ENCODE measurements at places on chromosomes 3 and 15.

DNA sequence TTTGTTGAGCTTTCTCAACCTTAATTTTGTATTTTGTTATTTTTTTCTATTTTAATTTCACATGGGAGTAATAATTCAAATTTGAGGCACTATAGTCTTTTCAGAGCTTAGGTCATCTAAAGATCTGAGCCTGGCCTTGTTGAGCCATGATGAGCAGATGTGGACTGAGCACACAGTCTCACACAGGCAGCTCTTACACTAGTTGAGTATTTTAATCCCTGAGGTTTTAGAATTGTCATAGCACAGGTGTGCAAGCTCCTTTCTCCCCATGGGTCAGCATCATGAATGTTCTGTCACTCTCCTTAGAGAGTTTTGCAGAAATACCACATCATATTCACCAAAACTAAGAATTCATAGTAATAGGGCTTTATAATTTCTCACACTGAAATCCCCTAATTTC is 4.9 kb downstream of the ZBTB38 start:
- no peak for DNase-seq

DNA sequence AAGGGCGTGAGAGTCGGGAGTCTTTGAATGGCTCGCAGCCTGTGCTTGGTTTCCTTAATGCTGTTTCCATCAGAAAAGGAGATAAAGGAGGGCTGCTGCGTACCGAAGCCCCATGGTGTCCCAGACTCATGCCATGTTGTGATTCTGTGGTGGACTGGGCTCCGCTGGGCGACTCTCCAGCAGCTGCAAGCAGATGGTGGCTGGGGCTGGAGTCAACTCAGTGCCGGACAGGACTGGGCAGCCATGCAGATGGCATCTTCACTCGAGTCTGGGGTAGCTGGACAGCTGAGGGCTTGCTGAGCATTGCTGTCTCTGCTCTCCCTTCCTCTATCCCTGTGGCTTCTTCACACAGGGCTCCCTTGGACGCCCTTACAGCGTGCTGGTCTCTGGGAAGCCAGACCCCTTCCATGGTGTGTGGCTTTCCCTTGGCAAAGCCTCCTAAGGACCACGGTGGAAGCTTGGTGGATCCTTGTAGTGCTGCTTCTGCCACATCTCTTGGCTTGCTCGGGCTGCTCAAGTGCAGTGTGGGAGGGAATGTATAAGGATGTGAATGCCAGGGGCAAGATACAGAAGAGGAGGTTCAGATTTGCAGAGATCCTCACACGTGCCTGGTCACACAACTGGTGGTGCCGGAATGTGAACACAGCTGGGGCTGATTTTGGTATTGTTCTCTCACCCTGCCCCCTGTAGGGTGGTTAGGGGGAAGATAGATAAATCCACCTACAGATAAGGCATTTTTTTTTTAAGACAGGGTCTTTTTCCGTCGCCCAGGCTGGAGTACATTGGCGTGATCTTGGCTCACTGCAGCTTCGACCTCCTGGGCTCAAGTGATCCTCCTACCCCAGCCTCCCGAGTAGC is 9.0 kb downstream of the NIPA1 start:
- DNase-seq, result no peak

DNA sequence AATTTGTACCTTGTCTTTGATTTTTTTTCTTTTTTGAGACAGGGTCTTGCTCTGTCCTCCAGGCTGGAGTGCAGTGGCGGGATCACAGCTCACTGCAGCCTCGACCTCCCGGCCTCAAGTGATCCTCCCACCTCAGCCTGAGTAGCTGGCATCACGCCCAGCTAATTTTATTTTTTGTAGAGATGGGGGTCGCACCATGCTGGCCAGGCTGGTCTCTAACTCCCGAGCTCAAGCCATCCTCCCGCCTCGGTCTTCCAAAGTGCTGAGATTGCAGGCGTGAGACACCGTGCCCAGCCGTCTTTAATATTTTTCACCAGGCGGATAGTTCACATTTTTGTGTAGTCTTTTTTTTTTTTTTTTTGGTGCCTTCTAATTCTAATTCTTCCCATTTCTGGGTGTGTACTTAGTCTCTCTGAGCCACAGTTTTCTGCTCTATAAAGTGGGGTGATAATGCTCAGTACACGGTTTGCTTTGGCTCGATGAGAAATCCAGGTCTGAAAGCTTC is 528 bp upstream of the TATDN2 start:
- no peak for DNase-seq

GRCh38 chr15:33068511-33068990 is 126.0 kb downstream of the FMN1 start:
- DNase-seq, result no peak

GRCh38 chr15:98560338-98560737 is 88.0 kb upstream of the IGF1R start:
- DNase-seq, result no peak

- no peak for DNase-seq
These were observed 7.6 kb downstream of the RTP2 start for GRCh38 chr3:187694801-187695200.

- no peak for DNase-seq
These were observed 204.6 kb downstream of the CACNA2D3 start for GRCh38 chr3:54326951-54327350.

GRCh38 chr15:73982222-73982962 is 9.7 kb downstream of the STOML1 start:
- no peak for DNase-seq

DNA sequence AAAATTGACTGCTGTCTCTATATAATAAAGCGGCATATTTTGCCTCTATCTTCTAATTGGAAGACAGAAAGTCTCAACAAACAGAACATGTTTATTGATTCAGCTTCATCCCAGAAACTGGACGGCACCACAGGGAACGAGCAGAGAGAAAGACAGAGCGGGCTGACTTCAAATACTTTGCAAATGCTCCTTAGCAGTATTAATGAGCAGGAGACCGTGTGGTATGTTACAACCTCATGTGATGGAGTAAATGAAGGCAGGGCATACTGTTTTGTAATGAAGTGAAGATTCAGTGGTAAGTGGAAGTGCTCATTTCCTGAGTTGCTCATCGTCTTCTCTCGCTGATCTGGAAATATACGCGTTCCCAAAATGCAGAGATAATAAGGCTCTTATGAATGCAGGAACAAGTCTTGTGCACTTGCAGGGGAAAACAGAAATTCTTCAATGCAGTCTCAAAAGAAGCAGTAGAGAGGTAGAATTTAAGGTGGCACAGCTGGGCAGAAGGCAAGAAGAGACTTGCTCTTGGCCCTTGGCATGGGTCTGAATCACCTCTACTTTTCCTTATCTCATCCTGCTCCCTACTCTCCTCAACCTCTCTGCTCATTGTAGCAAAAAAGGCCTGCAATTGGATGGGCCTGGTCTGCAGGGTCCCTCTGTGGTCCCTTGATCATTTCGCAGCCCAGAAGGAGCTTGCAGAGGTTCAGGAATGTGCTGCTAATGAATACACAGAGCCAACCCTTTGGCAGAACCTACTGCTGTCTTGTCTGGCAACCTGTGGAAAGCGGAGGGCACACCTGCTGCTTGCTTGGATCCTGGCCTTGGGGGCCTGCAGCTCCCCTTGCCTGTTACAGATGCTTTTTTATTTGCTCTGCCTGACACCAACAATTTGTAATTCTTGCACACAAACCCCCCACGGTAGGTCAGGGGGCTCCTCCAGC is 604.9 kb upstream of the CFAP20DC start:
- DNase-seq, result no peak

DNA sequence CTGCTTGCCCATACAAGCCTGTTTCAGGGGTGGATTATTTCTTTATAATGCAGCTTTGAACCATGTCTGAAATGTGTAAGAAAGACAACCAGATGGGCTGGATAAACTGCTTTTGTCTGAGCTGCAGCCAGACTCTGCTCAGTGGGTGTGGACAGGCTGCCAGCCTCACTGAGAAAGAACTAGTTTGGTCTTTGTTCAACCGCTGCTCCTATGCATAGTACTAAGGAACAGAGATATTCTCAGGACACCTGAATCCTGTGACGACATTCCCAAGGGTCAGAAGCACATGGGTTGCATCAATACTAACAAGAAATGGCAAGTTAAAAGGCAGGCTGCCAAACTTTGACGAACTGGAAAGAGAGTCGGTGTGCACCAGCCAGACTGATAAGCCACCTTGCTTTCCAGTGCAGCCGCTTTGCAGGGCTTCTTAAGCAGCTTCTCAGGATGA is 57.2 kb downstream of the PLD1 start:
- no peak for DNase-seq

DNA sequence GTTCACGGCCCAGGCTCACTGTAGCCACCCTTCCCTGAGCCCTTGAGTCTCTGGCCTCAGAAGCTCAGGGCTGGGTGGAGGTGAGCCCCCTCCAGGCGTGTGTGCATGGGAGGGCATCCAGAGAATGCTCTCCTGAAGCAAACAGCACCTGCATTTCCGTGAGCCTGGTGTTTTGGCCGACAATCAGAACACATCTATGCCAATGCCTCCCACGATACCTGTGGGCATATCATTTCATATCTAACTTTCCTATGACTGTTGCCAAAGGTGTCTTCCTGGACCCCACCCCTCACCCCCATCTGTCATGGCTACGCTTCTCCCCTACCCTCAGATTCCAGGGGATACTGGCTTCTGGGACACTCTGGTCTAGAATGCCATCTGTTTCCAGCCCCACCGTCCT is 53.3 kb upstream of the RAB6B start:
- DNase-seq, result no peak

- no peak for DNase-seq
These were observed 310.7 kb upstream of the WNT5A start for GRCh38 chr3:55797775-55798174.

GRCh38 chr3:50503504-50504342 is at the start of gene CACNA2D2:
TSS of gene CACNA2D2 (minus strand) at chr3:50503634. CDS start at chr3:50503423, 211 bp downstream.
- DNase-seq, result peak; percentile 39

GRCh38 chr15:78347586-78348543 is 7.7 kb downstream of the CRABP1 start:
- DNase-seq, result no peak

GRCh38 chr3:17508180-17508752 is 234.2 kb downstream of the TBC1D5 start:
- no peak for DNase-seq

DNA sequence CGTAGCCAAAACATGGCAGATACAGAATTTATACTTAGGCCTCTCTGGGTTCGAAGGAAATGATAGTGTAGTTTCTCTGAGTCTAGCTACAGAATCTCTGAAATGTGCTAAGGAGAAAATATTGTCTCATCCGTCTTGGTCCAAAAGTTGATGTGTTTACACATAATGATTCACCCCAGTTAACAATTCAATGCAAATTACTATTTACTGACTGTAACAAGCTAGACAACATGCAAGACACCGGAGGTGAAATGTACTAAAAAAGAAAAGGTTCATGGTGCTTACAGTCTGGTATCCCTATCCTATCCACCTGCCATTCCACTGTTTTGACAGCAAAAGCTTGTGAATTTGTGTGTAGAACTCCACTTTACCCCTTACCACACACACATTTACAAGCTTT is 146.8 kb downstream of the SUCLG2 start:
- no peak for DNase-seq

DNA sequence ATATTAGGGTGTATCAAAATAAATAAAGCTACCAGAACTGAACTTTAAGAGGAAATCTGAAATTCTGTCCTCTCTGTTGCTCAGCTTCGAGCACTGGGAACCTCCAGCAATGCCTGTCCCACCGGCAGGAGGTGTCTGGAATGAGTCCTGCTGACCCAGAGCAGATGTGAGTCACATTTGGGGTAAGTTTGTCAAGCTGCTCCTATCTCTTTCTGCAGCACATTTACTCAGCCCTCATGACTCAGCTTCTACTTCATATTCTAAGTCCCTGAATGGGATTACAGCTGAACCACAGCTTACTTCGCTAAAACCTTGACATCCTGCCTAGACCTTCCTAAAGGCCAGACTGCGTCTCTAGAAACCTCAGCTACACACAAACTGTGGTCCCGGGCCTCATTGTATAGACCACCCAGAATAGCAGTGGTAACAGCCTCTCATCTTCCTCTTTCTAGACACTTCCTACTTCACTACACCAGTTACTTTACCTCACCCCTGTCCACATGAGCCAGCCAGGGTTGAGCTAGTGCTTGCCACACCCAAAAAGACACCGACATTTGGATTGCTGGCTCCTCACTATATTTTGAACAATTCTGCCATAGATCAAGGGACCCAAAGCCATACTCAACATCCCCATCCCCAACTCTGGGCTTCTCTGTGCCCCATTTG is 109.6 kb upstream of the TMCO5A start:
- DNase-seq, result no peak

DNA sequence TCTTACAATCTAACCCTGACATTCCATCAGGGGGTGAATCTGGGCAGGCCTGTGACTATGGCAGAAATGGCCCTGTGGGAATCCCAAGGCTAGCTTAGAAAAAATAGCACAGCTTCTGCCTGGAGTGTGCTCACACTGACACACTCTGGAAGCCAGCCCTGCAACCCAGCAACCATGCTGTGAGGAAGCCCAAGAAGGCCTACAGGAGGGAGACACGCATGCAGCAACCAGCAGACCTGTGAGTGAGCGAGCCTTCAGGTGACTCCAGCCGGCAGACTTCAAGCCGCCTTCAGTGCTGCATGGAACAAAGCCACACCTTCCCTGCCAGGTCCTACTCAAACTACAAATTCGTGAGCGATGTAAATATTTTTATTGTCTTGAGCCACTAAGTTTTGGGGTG is 26.1 kb downstream of the RAB6B start:
- no peak for DNase-seq

GRCh38 chr3:122977746-122978466 is 49.7 kb downstream of the SEMA5B start:
- no peak for DNase-seq

GRCh38 chr15:60548101-60548500 is 69.2 kb upstream of the ICE2 start:
- DNase-seq, result peak; percentile 35

GRCh38 chr3:162933656-162934055 is 1437.0 kb downstream of the OTOL1 start:
- no peak for DNase-seq

DNA sequence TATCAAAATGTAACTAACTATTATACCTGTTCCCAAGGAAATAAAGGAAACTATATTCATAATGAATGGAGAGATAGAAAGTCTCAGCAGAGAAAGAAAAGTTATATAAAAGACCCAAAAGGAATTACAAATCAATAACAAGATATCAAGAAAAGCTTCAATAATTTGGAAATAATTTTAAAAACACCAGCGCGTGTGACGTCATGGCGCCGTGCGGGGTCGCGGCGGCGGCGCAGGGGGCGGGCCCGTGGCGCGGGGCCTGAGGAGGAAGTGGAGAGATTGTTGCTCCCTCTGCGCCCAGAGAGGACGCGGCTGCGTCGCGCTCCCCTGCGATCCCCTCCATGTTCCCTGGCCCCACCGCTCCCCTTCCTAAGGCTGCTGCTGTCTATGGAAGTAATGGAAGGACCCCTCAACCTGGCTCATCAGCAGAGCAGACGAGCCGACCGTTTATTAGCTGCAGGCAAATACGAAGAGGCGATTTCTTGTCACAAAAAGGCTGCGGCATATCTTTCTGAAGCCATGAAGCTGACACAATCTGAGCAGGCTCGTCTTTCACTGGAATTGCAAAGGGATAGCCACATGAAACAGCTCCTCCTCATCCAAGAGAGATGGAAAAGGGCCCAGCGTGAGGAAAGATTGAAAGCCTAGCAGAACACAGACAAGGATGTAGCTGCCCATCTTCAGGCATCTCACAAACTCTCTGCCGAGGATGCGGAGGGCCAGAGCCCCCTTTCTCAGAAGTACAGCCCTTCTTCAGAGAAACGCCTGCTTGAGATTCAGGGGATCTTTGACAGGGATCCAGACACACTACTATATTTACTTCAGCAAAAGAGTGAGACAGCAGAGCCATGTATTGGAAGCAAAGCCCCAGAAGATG is 4.1 kb downstream of the XCR1 start:
- DNase-seq, result no peak

- DNase-seq, result no peak
These were observed 294.5 kb upstream of the PROK2 start for GRCh38 chr3:72079369-72079872.

- no peak for DNase-seq
These were observed 372.1 kb downstream of the NR2F2 start for GRCh38 chr15:96702589-96702988.

GRCh38 chr3:195068084-195069080 is 202.6 kb downstream of the XXYLT1 start:
- no peak for DNase-seq

All from activated CD4-positive, CD25-positive, alpha-beta regulatory T cell (primary cell).